ENCODE measurements at places on chromosomes 5 and 9.
A peak's percentile ranks its signal among the peaks of the same experiment; 100 is the strongest.

DNA sequence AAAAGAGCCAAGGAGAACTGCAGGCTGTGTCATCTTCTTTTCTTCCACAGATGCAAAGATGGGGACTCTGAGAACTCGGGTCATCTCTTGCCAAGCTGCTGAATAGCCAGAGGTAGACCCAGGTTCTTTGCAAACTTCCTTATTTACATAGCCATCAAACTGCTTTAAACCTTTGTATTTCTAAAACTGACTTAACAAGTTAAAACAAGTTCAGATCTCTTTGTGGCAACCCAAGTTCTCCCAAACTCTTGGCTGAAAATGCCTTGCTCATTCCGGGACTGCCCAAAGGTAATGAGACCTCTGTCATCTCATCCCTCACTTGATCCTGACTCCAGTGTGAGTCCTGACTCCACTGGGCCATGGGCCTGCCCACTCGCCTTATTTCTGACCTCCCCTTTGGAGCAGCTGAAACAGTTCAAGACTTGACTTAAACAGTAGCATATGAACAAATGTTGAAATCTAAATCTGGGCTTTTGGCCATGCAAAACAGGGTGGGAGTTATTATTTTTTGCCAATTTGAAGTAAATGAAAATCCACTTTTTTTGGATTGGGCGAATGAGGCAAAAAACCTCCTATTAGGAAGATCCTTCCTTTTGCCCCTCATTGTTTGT is 50.6 kb downstream of the FBXL7 start:
- DNase-seq, result no peak

DNA sequence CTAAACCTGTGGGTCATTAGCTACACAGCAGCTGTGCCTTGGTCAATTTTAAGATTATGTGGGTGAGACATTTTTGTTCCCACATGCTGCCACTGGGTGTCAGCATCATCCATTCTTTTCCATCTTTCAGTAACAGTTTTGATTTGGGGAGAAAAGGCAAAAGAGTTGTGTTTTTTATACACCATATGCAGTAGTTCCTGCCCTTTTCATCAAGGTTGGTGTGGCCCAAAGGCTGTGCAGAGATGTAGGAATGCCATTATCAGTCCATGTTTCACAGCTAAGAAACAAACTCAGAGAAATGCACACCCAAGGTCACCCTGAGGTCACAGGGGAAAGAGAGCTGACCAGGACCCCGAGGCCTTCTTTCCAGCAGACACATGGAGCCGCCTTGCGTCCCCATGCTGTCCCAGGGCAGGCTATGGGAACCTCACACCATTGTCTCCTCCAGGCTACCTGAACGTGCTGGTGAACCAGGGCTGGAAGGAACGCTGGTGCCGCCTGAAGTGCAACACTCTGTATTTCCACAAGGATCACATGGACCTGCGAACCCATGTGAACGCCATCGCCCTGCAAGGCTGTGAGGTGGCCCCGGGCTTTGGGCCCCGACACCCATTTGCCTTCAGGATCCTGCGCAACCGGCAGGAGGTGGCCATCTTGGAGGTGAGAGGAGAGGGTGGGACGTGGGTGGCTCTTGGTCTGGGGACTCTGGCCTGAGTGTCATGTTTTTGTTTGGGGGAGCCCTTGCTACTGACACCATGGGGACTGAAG is 27.8 kb upstream of the GRPEL2 start:
- DNase-seq, result peak; percentile 62

GRCh38 chr9:89448821-89449220 is 49.1 kb downstream of the SEMA4D start:
- DNase-seq, result no peak

DNA sequence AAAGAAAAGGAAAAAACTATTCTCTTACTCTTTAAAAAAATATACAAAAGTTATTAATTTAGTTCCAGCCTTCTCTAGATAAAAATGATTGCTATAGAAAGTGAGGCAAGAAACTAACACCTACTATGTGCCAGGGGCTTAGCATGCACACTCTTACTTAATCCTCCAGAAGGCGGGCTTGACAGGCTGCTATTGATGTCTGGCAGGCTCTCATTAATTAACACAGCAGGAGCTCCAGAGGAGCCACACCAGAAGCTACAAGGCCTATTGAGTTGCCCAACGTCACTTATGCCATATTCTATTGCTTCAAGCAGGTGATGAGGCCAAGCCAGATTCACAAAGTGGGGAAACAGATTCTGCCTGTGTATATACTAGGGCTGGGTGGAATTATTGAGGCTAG is 54.6 kb upstream of the CLINT1 start:
- no peak for DNase-seq

- DNase-seq, result no peak
Observed at GRCh38 chr9:124506931-124507879, at the start of gene NR5A1. TSS of gene NR5A1 (minus strand) at chr9:124507399. CDS start at chr9:124503395, 4,004 bp downstream.
